ENCODE measurements at places on chromosomes 7 and 10.

DNA sequence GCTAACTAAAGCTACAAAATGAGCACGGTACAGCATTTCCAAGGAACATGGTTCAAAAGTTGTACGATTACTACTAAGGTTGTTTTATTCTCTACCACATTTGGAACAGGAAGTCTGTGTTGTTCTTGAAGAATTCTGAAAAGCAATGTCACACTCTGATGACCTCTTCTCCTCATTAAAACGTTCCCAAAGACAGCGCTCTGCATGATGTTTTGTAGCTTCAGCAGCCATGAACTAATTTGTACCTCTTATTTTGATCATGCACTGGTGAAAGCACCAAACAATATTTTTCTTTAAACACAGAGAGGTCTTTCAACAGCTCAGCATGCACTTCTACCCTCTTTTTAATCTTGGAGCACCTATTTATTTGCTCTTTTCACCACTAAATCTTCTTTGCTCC is 75.0 kb upstream of the TES start:
- no peak for DNase-seq

- no peak for DNase-seq
Observed at GRCh38 chr10:98881789-98882188, 353.9 kb downstream of the HPSE2 start.

DNA sequence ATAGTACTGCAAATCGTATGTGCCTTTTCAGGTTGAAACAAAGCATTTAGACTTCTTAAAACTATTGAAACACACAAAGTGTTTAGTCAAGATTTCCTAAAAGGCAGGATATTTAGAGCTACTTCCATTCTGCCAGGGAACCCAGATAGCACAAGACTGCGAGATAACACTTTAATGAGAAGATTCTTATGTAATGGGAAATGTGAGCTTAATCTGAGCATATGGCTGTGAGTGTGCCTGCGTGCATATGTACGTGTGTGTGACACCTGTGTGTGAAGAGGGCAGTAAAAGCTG is 14.3 kb upstream of the JCAD start:
- DNase-seq, result no peak

GRCh38 chr10:76974017-76974691 is 663.5 kb downstream of the KCNMA1 start:
- DNase-seq, result no peak

GRCh38 chr10:109247814-109248213 is 675.5 kb downstream of the XPNPEP1 start:
- no peak for DNase-seq

GRCh38 chr7:101698964-101699363 is 69.9 kb upstream of the MYL10 start:
- no peak for DNase-seq

DNA sequence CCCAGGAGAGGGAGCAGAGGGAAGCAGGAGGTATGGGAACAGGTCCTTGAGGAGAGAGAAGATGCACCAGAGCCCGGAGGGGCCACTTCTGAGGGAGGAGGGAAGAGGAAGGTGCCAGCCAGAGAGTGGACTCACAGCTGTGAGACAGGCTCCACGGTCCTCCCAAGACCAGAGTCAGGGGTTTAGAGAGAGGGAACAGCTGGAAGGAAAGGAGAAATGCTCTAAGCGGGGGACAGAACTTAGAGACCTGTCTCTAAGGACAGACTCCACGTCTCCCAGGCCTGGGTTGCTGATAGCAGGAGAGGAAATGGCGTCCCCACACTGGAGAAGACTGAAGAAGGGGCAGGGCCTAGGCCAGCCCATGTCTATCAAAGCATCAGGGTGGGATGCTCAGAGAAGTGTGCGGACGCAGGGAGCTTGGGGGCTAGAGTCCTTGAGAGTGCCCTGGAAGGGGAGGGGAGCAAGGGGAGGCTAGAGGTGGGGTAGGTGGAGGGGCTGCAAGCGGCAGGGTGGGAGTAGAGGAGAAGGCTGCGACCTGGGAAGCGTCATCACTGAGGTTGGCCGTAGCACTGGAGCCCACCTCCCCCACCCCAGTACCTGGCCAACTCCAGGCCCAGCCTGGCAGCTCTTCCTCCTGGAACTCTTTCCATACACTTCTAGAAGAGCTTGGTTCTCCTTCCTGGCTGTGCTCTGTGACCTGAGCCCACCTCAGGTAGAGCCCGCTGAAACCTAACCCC is 25.6 kb upstream of the GRID1 start:
- no peak for DNase-seq

- DNase-seq, result no peak
Observed at GRCh38 chr10:76049581-76050290, 618.3 kb downstream of the LRMDA start.
